ENCODE measurements at places on chromosomes 2 and 18.
A peak's percentile ranks its signal among the peaks of the same experiment; 100 is the strongest.

DNA sequence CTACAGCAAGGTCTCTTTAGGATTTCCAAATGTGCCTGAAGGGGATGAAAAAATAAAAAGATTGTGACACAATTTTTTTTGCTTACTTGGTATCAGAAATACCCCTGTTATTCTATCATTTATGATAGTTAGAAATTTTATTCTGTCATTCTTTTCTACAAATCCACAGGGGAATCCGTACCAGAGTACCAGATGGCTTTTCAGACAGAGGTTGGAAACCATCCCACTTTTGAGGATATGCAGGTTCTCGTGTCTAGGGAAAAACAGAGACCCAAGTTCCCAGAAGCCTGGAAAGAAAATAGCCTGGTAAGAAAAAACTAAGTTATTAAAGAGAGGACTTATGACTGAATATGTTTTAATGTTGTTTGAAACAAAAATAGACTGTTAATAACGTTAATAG, 92.6 kb upstream of the FAM117B start:
- no peak for DNase-seq

DNA sequence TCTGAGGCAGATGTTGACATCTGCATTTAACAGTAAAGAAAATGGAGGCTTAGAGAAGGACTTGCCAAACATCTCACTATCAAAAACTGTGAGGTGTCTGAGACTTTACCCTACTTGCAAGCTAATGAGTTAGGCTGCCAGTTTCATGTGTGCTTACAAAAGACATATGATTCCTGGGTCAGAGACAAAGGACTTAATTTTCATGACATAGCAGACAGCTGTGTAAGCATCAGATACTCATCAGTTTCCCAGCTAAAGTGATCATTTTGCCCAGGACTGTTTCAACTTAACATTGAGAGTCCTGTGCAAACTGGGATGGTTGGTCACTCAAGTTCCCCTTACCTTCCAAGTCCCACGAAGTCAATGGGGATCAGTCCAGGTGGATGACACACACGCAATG, 18.9 kb upstream of the DAPL1 start:
- peak; percentile 71 for DNase-seq

DNA sequence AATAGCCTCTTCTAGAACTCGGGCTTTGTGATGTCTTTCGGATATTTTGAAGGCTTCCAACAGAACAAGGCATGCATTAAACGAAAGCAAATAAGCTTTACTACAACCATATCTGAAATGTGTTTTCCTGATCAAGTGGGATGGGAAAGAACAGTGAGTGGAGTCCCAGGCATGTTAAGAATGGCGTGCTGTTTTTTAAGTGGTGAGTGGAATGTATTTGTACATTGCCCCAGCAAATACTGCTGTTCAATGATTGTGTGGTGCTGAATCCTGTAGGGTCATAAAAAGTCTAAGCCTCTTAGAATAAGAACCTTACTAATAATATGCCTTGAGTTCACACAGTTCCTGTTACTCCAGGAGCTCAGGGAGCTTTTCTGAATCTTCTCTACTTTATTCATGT, 52.5 kb downstream of the POMC start:
- DNase-seq = no peak

- DNase-seq = no peak
Measured at GRCh38 chr18:36903215-36903928, 74.4 kb downstream of the KIAA1328 start.

GRCh38 chr2:25700221-25700660, 26.9 kb upstream of the DTNB start:
- peak; percentile 62 for DNase-seq

DNA sequence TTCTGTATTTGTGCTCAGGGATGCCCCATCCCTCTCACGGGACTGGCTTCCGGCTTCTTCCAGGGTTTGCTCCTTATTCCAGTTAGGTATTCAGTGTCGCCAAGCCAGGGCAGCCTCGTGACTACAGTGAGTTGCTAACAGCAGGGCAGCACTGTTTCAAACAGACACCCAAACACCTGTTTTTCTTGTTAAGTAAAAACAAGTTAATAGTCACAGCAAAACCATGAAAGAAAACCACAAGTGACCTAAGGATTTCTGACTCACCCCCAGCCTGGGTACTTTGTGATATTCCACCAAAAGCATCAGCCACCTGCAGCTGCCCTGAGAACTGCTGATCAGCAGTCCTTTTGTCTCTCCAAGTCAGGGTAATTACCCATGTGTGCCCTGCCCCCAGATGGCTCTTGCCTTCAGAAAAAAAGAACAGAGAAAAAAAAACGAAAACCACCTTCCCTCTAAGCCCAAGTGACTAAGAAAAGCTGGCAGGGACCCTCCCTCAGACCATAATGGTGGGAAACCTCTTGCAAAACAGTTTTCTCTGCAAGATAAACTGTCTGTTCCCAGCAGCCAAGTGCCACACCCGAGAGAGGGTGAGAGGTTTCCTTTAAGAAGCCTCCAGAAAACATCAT, 178.2 kb downstream of the ANAPC1 start:
- peak; percentile 73 for DNase-seq

GRCh38 chr18:70337139-70337972, 48.5 kb downstream of the SOCS6 start:
- no peak for DNase-seq

DNA sequence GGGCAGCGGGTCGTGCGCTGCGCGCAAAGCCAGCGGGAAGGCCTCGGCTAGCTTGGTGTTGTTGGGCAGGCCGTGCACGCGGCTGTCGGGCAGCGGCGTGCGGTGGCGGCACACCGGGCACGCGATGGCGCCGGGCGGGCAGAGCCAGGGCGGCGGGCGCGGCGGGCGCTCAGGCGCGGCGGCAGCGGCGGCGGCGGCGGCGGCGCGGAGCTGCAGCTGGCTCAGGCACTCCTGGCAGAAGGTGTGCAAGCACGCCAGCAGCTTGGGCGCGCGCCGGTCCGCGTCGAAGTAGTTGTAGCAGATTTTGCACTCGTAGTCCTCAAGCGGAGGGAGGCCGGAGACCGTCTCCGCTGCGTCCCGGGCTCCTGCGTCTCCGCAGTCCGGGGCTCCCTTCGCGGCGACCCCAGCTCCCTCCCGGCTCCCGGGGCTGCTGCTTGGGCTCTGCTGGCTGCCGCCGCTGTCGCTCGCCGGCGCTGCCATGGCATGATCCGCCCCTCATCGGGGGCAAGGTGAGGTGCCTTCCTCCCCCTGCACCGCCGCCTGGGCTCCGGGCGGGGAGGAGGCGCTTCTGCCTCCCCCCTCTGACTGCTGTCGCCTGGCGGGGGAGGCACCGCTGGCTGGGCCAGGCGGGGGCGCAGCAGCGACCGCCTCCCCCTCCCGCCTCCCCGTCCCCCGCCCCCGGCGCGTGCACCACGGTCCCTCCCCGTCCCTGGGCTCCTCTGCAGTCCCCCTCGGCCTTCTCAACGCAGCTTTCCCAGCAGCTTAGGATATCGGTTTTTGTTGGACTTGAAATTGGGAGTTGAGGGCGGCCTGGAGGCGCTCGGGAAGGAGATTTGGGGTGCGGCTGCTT, 21.0 kb upstream of the PAX3 start:
- DNase-seq = peak; percentile 67

GRCh38 chr2:110741491-110741980, 9.2 kb downstream of the ACOXL start:
- DNase-seq = no peak

DNA sequence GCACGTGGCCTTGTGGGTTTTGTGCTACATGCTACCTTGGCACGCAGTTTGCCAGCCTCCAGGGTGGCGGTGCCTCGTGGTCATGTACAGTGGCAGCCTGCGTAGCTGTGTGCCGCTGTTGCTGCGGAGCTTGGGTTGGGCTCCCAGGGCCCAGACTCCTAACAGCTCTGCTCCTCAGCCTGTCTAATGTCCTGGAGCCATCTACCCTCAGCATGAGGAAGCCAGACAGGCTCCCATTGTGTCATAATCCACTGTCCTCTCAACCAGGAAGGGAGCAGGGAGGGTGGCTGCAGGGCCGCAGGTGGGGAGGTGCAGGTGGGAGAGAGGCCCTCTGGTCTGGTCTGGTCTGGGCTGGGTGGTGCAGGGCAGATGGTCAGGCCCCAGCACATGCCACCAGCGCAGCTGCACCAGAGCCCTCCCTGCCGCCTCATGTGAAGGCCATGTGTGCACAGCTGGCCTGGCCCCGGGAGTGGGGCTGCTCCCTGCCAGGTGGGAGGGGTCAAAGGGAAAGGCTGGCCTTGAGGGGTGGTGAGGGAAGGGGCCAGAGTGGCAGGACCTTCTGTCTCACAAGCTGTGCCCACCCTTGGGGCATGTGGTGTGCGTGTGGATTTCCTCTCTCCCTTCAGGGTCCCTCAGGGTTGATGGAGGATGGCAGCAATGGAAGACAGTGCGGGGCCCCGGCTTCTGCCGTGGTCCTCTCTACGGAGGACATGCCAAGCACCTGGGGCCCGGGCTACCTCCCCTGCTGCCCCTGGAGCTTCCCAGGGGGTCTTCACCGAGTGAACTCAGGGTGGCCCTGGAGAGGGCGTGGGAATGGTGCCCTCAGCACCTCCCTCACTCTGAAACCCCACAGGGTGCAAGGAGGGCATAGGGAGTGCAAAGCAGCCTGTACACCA, 4.8 kb downstream of the ATOH8 start:
- DNase-seq = peak; percentile 87

- no peak for DNase-seq
Measured at GRCh38 chr18:55001394-55002024, 42.2 kb upstream of the CCDC68 start.

- no peak for DNase-seq
Measured at GRCh38 chr2:37552339-37552738, 119.1 kb downstream of the CDC42EP3 start.

DNA sequence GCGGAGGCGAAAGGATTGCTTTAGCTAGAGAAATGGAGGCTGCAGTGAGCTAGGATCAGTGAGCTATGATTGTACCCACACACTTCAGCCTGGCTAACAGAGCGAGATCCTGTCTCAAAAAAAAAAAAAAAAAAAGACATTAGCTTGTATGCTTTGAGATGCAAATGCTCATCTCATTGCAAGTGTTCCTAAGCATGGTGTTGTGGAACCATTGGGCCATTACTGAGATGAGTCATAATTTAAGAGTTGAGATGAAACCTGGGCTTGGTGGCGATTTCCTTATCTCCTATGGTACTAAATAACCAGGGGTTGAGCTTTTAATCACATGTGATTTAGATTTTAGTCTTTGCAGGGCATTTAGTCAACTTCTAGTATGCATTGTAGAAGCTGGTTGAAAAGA, 2.2 kb downstream of the PLEKHA3 start:
- peak; percentile 21 for DNase-seq

DNA sequence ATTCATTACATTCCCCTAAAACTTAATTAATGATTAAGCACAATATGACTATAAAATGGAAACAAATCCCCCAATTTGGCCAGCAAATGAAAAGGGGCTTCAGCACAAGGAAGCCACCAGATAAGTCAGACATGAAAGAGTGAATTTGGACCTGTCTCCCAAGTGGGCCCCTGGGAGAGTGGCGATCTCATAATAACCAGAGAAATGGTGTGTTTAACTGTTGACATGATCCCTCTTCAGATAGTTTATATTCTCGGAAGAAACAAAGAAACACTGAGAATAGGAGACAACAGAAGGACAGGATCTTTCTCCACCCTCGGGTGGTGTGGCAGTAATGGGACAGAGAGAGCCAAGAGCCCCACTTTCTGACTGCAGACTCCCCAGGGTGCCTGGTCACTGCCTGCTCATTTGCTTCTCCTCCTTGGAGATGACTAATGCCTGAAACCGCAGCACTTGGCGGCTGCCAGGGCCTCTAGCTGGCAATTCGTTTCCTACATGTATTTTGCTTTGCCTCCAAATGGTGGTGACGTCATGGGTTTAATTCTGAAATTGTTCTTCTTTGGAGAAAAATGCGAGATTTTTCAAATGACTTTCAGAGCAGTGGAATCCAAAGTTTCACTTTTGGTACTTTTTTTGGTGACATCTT, 46.4 kb upstream of the SPP2 start:
- DNase-seq = no peak

DNA sequence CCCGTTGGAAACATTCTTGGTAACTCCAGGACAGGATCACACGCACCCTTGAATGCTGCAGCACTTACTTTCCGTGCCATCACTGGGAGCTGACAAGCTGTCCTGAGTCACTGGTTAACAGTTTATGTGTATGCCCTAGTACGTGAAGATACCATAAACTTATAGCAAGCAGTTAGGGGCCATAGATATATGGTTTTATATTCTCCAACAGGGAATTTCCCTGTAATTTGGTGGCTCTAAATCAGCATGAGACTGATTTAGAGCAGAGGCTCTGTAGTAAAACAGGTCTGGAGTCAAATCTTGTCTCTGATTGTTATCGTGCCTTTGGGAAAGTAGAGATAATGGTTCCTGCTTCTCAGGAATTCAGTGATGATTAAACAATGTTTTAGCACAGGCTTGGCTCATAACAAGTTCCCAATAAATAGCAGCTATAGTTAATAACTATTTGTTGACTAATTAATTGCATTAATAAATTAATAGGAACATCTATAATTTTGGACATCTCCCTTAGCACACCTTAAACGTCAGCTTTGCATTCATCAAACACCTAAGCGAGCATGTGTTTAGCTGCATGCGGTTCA, 215.2 kb downstream of the VAPA start:
- no peak for DNase-seq

DNA sequence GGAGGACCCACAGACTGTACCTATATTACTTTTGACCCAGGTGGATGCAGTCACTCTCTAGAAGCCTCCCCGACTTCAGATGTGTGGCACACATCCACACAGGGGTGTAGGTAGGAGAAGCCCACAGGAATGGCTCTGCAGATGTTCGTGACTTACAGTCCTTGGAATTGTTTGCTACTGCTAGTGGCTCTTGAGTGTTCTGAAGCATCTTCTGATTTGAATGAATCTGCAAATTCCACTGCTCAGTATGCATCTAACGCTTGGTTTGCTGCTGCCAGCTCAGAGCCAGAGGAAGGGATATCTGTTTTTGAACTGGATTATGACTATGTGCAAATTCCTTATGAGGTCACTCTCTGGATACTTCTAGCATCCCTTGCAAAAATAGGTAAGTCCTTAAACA, 605 bp downstream of the SLC9A4 start:
- no peak for DNase-seq

DNA sequence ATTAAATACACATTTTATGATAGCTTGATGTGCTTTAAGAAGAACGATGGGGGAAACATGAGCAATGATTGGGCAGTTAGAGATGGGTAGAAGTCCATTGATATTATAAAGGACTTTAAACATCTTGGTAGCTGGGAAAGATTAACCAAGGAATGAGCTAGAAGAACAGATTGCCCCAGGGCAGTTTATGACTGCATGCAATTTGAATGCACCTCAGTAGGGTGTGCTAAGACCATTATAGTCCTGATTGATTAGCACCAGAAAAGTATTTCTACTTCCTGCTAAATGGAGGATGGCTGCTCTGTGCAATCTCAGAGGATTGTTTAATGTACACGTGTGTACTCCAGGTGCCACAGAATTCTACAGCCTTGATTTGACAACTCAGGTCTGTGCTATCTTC, 641.9 kb downstream of the CNTNAP5 start:
- DNase-seq = peak; percentile 69
